ENCODE measurements at places on chromosomes 16 and 17.
A peak's percentile ranks its signal among the peaks of the same experiment; 100 is the strongest.

- DNase-seq = no peak
These were observed 125.5 kb downstream of the CACNG3 start for GRCh38 chr16:24381470-24382118.

DNA sequence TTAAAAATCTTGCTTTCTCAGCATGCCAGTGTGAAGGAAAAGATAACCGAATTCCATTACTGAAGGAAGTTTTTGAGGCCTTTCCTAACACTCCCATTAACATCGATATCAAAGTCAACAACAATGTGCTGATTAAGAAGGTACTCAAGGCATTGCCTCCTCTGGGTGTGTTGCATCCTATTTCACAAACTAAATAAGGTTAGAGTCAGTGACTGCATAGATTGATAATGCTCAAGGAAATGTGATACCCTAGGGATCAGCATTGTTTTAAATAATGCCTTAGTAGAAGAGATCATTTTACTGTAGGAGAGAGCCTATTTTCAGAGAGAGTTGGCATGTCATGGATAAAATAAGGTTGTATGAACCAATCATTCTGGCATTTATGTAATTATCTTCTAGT lies 36.8 kb downstream of the GDPD1 start:
- no peak for DNase-seq

- DNase-seq = no peak
These were observed 157.5 kb upstream of the SOX9 start for GRCh38 chr17:71963351-71963750.

GRCh38 chr17:76307966-76308338 lies at the start of gene QRICH2:
TSS of gene QRICH2 (minus strand) at chr17:76308276. CDS start at chr17:76307998, 278 bp downstream.
- no peak for DNase-seq

- DNase-seq = no peak
These were observed 9.5 kb downstream of the ARHGAP17 start for GRCh38 chr16:25005445-25006306.

GRCh38 chr16:3797904-3798811 lies 80.8 kb upstream of the TRAP1 start:
- no peak for DNase-seq

- DNase-seq = no peak
These were observed 13.1 kb downstream of the SOCS3 start for GRCh38 chr17:78346605-78347250.

DNA sequence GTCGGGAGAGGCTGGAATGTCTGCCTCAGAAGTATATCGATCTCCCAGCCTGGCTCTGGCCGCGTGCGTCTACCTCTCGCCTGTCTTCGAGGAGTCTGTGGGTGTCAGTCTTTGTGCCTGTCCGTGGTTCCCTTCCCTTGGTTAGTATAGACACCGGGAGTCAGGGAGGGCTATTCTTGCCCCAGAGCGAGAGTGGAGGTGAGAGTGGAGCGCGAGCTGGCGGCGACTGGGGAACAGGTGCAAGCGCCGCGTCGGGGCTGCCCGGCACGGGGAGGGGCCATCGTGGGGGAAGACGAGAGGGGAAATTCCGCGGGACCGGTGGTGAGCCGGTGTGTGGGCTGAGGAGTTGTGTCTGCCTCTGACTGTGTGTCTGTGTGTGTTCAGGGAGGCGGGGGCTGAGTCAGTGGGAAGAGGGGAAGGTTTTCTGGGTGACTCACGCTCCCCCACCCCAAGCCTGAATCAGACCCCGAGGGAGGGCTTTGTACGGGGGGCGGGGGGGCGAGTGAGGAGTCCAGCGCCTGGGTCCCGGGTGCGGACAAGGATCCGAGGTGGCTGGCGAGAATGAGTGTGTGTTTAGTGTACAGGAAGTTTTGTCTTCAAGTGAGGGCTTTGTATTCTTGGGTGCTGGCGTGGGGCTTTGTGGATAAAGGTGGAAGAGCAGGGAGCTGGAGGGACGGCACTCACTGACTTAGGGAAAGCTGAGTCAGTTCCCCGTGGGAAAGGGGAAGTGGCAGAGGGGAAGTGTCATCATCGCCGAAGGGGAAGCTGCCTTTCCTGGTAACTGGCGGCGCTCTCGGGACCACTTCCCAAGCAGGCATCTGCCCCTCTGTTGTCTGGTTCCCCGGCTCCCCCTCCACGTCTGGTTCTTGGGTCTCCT lies 8.6 kb downstream of the KDM6B start:
- DNase-seq = peak; percentile 82

DNA sequence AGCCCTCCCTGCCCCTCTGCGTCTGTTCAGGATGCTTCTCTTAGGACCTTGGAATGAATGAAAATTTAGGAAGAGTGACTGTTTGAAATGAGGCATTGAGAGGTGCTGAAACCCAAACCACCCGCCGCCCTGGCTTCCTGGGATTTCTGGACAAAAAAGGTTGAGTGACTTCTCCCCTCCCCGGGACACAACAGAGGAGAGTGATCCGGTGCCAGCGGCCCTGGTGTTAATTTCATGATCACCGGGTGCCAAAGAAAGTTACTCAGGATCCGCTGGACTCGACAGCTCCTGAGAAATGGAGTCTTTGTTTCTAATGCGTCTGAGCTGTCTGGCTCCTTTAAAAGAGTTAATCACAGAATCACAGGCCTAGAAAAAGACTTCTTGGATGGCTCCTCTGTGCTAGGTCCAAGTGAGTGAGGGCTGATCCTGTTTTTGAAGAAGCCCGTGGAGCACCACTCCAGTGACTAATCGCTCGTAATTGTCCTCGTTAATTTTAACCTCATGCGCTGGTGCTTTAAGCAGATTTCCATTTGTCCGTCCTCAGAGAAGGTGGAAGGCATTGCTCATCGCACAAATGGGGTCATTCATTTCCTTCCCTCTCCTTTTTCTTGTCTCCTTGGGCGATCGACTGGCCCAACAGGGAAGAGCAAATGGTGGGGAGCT lies 144.4 kb upstream of the ZFHX3 start:
- no peak for DNase-seq

DNA sequence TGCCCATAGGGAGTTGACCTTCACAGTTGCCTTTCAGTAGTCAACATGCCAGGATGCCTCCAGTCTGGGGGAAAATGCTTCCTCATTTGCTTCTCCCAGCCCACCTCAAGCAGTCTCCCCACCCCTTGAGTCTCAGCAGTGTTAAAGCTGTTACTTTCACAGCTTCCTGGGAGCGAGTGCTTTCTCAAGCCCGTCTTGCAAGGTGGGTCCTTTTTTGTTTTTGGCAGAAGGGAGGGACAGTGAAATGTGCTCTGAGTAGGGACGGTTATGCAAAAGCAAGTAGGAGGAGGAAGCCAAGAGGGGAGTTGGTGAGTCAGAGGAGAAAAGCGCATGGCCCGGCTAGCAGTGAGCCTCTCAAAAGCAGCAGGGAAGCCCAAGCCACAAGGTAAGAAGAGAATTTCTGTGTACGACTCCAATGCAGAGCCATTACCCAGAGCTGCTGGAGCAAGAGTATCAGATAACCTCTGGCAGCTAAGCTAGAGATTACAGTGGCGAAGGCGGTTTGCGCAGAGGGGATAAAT lies at the start of gene CHST4:
Gene CHST4 (plus strand): TSS at position 316 of the 521 bp plus-strand sequence. CDS start 10,252 bp downstream, outside the sequence.
- no peak for DNase-seq

DNA sequence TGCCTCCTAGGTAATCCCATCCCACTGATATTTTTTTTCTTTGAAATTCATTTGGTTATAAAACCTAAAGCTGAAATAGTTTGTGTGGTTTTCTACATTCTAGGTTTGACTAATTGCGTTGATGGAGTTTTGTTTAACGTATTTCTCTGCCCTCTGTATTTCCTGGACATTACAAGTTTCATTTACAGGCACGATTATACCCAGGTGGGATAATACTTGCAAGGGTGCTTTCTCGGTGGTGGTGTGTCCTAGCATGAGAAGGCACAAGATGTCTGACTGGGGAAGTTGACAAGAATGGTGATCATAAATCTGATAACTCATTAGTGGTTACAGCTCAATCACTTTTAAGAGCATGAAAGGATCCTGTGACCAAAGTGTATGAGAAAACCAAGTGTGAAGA lies 45.0 kb downstream of the DYNLRB2 start:
- DNase-seq = no peak

GRCh38 chr16:76879420-76879819 lies 311.6 kb upstream of the MON1B start:
- DNase-seq = no peak

DNA sequence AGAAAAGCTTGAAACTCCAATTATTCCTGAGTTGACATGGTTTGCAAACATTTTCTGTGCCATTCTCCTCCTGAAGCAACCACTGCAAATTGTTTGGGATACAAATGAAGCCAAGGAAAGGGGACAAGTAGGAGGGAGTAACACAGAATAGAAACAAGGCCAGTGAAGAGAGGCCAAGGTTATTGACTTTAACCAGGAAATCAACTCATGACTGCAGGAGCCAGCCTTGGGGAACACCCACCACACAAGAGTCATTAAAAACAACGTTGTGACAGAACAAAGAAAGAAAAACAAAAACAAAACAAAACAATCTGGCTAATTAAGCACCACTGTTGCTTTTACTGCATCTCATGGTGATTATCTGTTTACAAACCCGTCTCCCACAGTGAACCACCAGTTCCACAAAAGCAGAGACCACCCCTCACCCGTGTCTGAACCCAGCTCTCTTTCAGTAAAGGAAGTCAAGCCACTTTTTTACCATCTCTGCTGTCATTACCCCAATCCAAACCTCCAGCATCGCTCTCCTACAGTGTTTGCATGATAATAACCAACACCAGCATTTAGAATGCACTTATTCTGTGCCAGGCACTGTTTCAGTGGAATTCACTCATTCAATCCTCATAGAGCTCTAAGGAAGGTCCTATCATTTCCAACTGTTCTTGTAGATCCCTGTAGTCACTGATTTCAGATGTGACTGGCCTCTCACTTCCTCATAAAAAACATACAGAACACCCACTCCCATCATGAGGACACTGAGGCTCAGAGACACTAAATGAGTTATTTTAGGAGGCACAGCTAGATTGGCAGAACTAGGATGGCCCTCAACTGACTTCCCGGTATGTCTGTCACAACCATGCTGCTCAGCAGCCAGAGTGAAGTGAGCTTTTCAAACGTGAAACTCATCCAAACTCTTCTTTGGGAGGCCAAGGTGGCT lies 2.0 kb downstream of the ZDHHC1 start:
- DNase-seq = no peak

GRCh38 chr17:3506054-3506453 lies 30.3 kb downstream of the ASPA start:
- no peak for DNase-seq

GRCh38 chr16:72769876-72770275 lies 278.1 kb downstream of the ZFHX3 start:
- DNase-seq = no peak

DNA sequence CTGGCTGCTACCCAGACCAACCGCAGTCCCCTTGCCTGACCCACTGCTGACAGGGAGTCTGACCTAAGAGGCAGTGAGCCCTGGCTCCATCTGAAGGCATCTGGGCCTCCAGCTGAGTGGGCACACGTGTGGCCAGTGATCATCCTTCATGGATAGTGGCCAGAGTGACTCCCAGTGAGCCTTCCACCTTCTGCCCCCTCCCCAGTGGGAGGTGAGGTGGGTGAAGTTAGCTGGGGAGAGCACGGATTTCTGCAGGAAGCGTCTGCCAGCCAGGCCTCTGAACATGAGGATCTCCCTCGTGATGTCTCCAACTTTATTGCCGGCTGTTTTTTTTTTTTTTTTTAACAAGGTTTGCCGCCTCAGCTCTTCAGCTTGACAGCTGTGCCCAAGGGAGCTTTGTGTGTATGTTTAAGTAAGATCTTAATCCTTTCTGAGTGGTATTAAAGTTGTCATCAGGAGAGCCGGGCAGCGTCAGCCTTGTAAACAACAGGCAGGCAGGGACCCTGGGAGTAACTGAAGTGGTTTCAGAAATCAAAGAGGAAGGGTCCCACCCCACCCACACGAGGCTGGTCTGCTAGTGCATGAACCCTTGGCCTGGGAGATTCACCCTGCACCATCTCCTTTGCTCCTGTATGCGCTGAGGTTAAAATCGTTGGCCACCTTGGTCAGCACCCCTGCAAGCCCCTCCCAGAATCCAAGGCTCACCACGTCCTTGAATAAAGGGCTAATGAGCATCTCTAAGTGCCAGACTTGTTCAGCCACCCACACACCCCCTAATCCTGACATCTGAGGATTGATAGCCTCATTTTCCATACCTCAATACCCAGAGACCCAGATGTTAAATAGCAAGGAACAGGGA lies 33.3 kb downstream of the RHBDL3 start:
- no peak for DNase-seq

GRCh38 chr16:86450691-86451090 lies 59.6 kb upstream of the FOXF1 start:
- DNase-seq = no peak

GRCh38 chr17:2955931-2956582 lies 107.3 kb downstream of the OR1D5 start:
- DNase-seq = no peak

DNA sequence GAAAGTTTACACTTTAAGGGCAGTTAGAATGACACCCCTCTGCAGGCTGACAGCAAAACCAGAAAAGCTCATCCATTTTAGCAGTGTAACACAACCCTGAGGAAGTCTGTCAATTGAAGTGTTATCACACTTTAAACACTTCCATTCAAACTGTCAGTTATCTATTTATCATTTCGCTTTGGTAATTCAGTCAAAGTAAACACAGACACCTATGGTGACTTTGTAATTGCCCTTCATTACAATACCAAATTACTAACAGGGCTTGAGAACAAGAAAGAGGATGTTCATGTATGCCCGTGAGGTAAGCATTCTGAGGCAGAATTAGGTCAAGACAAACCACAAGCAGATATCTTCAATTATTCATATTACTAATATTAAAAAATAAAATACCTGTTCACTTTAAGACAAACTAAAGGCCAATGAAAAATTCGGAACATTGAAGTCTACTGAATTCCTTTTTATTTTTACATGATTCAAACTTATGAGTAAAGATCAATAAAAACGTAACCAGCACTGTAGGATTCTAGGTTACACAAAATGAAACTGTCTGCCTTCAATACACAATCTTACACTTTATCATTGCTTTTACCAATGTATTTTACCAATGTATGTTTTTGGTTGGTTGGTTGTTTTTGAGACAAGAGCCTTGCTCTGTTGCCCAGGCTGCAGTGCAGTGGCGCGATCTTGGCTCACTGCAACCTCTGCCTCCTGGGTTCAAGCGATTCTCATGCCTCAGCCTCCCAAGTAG lies 57.1 kb downstream of the BRIP1 start:
- DNase-seq = no peak

GRCh38 chr17:40459636-40460603 lies 16.7 kb downstream of the IGFBP4 start:
- no peak for DNase-seq

DNA sequence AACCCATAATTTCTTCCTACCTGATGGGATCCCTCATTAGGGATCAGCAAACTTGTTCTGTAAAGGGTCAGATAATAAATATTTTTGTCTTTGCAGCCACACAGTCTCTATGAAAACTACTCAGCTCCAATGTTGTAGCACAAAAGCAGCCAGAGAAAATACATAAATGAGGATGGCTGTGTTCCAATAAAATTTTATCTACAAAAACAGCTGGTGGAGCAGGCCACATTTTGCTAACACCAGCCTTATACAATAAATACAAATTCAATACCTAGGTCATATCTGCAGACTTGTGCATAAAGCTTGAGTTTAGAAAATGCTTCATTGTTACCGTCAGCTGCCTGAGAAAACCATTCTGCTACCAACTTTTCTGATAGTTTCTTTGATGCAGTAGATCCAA lies 38.4 kb upstream of the INTS2 start:
- DNase-seq = no peak

GRCh38 chr17:48014595-48015111 lies 22.9 kb downstream of the COPZ2 start:
- DNase-seq = no peak

GRCh38 chr17:6162892-6163291 lies 92.7 kb downstream of the WSCD1 start:
- no peak for DNase-seq
